HCT116 (cell line): ENCODE measurements at places on chromosomes 7 and 10. TPM values are rescaled to one million over a fixed set of nuclear protein-coding genes. Genes with fewer than 3 reads are reported as not detected.

OR2F1 gene
- total RNA-seq = not detected

ARHGAP22 gene
- total RNA-seq = 9.9 TPM

OPALIN gene
- not detected for total RNA-seq

MCU gene
- 26.8 TPM for total RNA-seq

CALHM1 gene
- total RNA-seq = not detected

ANKRD61 gene
- total RNA-seq = 0.17 TPM

FAM24A gene
- total RNA-seq = not detected

FEZF1 gene
- 0.37 TPM for total RNA-seq

C10orf105 gene
- not detected for total RNA-seq
